Stimulated activated CD8-positive, alpha-beta memory T cell treated with anti-CD3 and anti-CD28 coated beads, Interleukin-12 subunit alpha, Interleukin-12 subunit beta, amount 100 ng/mL, for 4 hours (primary cell): ENCODE measurements at places on chromosomes 3 and 15.

DNA sequence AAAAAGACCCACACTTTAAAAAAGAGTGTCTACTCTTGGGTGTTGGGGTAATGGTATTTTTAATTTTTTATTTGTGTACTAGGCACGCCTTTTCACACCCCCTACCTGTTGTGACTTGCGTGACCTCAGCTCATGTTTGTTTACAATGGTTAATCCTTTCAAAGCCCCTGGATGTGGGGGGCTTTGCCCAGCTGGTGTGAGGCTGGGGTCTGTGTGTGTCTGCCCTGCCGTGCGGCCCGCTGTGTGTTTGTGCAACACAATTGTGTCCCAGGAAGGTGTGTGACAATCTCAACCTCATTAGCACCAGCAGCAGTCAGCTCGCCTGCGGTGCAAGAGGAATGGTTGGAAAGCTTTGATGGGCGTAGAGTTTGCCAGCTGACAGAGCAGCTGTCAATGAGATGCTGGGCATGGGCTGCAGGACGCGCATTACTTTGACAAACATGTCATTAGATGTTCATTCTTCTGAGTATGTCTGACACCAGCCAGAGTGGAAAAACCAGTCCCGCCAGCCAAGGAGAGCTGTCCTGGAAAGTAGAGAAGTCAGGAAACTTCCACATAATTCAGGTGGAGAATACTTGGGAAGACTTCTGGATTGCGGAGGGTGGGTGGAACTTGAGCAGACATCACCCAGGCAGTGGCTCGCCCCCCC, 9.6 kb downstream of the LRRK1 start:
- DNase-seq, result no peak

DNA sequence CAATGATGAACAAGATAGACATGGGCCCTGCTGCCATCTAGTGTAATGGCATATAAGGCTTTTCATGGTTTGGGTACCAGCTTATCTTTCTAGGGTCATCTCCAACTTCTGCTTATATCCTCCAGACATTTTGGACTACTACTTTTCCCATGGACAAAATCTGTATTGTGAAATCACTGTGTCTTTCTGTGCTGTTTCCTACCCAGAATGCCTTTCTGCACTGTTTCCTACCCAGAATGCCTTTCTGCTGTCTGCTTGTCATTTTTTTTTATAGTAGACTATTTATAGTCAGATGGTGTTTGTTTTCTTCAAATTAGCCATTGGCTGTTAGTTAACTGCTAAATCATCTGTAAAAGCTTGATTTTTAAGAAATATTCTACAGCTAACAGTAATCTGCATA, 20.1 kb downstream of the VPS8 start:
- no peak for DNase-seq

- no peak for DNase-seq
Observed at GRCh38 chr3:18428991-18429745, 4.0 kb upstream of the SATB1 start.

GRCh38 chr3:177144922-177145321, 52.4 kb downstream of the TBL1XR1 start:
- DNase-seq, result no peak
